Heart right ventricle (tissue), 16 donors: ENCODE measurements at places on chromosomes 5 and 9. TPM values are rescaled to one million over a fixed set of nuclear protein-coding genes. Genes with fewer than 3 reads are reported as not detected.

GRCh38 chr5:35030426-35031100 lies 17.2 kb downstream of the AGXT2 start:
- no peaks in the 10 kb centered on the region for H3K36me3 ChIP-seq
- no peak overlapping the region for H3K27ac ChIP-seq
- no peak for DNase-seq
- H3K4me3 ChIP-seq, result no peak overlapping the region
- peaks cover 6% of the 10 kb centered on the region for H3K27me3 ChIP-seq
- H3K4me1 ChIP-seq, result no peaks in the 10 kb centered on the region

GRCh38 chr9:116394894-116395698 lies 241.5 kb downstream of the PAPPA start:
- no peak for DNase-seq
- H3K4me3 ChIP-seq, result no peak overlapping the region
- no peaks in the 10 kb centered on the region for H3K4me1 ChIP-seq
- H3K27ac ChIP-seq, result no peak overlapping the region

DNA sequence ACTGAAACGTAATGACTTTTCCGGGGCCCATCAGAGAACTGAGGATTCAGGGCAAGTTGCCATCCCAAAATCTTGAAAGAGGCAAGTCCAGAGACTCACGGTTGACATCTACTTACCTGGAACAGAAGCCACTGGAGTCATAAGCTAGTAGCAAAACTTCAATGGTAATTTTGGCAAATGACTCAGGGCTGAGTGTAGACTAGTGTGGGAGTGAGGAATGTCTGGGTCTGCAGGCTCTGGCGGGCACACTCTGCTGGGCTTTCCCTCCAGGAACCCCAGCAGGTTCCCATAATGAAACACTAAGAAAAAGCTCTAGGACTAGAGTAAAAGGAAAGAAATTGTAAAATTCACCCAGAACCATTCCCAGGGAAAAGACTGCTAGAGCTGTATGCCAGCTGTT lies 122.9 kb upstream of the NFIL3 start:
- no peak overlapping the region for H3K27ac ChIP-seq
- DNase-seq, result no peak
- no peaks in the 10 kb centered on the region for H3K4me1 ChIP-seq
- no peaks in the 10 kb centered on the region for H3K36me3 ChIP-seq

DNA sequence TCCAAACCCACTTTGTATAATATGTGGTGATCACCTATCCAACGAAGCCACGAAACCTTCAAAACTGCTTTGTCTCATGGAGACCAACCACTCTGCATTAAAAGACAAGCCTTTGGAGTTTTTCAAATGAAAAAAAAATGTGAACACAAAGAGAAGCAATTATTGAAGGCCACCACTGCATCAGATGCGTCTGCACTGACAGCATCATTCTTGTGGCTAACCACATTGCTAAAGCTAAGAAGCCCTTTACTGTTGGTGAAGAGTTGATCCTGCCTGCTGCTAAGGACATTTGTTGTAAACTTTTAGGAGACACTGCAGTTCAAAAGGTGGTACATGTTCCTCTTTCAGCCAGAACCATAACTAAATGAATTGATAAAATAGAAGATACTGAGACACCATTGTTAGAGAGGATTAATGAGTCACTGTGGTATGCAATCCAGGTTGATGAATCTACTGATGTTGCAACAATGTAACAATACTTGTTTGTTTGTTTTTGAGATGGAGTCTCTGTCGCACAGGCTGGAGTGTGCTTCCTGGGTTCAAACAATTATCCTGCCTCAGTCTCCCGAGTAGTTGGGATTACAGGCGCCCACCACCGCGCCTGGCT lies 45.4 kb downstream of the TAF11L14 start:
- no peaks in the 10 kb centered on the region for H3K36me3 ChIP-seq
- H3K4me3 ChIP-seq, result no peak overlapping the region
- DNase-seq, result no peak
- no peak overlapping the region for H3K27ac ChIP-seq
- H3K27me3 ChIP-seq, result no peaks in the 10 kb centered on the region

DNA sequence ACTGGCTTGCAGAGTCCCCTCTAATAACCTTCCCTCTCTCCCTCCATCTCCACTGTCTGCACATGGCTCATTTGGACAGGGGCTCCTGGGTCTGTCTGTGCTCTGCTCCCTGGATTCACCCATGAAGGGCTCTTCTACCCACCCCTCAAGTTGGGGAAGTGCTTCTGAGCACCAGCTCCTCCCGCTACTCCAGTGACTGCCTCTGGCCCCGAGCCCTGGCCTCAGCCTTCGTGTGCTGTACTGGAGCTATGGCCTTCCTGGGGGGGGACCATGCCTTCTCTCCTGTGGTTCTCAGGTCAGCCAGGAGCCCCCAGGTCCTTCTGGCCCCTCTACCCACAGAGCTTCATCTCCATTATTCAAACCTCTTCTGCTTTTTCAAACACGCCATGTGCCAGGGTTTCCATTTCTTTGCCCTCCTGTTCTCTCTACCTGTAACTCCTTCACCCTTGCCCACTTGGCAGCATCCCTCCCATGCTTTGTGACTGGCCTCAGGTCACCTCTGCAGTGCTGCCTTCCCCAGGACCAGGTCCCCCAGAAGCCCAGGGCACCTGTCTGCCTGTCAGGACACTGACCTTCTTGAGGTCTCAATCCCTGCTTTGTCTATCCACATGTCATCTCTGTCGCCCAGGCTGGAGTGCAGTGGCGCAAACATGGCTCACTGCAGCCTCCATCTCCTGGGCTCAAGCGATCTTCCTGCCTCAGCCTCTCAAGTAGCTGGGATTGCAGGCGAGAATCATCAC lies 9.5 kb downstream of the SH3PXD2B start:
- H3K27ac ChIP-seq, result no peak overlapping the region
- no peak for DNase-seq
- H3K27me3 ChIP-seq, result no peaks in the 10 kb centered on the region
- peaks cover 55% of the 10 kb centered on the region for H3K4me1 ChIP-seq
- no peak overlapping the region for H3K4me3 ChIP-seq

DNA sequence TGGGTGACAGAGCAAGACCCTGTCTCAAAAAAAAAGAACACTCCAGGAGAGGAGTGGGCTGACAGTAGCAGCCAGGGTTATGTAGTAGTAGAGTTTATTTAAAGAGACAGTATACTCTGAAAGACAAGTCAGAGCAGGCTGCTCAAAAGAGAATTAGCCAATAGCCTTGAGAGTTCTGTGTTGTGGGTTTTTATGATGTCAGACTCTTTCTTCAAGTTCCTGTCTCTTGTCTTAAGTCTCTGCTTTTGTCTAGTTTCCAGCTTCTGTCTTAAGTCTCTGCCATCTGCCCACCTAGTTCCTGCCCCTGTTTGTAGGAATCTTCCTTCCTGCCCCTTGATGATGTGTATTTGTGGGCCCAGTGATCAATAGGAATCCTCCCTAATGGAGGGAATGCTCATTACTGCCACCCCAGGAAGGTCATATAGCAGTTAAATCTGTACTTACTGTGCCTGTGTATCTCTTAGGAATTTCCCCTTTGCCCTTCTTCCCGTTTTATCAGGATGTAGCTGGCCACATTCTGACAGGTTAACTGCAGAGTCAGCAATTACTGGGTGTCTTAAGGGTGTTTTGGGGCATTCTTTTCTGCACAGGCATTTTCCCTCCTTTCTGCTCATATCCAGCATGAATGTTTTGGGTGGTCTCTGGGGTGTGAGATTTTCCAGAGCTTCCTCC lies 580.5 kb upstream of the SGCD start:
- H3K27ac ChIP-seq, result no peak overlapping the region
- no peak for DNase-seq
- no peaks in the 10 kb centered on the region for H3K4me1 ChIP-seq
- H3K36me3 ChIP-seq, result no peaks in the 10 kb centered on the region
- no peak overlapping the region for H3K4me3 ChIP-seq

Gene PDGFRB
- total RNA-seq, result 20.4 TPM

Gene DMRT3
- total RNA-seq, result not detected

Gene IFNA2
- total RNA-seq, result not detected

Gene ROPN1L
- 0.62 TPM for total RNA-seq

Gene ANKRD31
- 0.12 TPM for total RNA-seq
